ENCODE measurements at places on chromosomes 5 and 9.

DNA sequence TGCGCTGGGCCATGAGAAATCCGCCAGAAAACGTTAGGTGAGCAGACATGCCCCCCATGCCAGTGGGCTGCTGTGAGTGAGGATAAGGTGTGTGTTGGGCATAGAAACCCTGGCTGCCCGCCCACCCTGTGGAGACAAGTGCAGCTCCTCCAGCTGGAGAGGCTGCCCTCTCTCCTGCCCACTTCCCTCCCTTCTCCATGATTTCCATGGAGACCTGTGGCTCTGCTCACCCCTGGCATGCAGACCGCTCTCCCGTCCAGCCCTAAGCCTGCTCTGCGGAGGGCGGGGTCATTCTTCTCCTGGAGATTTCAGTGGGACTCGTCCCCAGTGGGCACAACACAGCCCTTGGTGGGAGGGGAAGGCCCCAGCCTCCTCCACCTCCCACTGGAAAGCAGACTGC, 133.0 kb upstream of the FAM120A start:
- no peak for DNase-seq

DNA sequence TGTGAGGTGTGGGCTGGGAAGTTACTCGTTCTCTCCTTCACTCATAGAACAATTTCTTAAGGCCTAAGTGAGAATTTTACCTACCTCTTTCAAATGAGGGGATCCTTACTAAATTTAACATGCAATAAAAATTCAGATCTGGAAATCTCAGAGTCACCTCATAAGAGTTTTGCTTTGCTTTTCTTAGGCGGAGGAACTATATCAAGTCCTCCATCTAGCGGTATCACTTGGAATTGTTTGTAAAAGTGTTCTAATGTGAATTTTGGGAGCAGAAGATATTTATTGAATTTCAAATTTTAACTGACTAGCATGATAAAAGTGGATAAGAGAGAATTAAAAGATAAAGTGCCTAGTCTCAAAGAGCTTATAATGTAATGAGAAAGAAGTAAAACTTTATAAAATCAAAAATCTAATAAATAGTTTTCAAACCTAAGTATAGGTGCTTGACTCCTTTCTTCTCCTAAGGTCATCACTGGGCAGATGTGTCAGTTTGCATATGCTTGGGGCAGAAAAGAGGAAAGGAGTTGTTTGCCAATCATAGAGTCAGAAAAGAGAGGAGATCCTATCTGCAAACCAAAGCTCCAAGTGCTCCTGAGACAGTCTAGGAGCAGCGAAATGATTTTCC, 145.7 kb upstream of the DAB2 start:
- DNase-seq = no peak

GRCh38 chr5:86030753-86031152, 587.0 kb upstream of the COX7C start:
- DNase-seq = no peak

- no peak for DNase-seq
Measured at GRCh38 chr5:60219921-60220320, 326.4 kb upstream of the PDE4D start.

DNA sequence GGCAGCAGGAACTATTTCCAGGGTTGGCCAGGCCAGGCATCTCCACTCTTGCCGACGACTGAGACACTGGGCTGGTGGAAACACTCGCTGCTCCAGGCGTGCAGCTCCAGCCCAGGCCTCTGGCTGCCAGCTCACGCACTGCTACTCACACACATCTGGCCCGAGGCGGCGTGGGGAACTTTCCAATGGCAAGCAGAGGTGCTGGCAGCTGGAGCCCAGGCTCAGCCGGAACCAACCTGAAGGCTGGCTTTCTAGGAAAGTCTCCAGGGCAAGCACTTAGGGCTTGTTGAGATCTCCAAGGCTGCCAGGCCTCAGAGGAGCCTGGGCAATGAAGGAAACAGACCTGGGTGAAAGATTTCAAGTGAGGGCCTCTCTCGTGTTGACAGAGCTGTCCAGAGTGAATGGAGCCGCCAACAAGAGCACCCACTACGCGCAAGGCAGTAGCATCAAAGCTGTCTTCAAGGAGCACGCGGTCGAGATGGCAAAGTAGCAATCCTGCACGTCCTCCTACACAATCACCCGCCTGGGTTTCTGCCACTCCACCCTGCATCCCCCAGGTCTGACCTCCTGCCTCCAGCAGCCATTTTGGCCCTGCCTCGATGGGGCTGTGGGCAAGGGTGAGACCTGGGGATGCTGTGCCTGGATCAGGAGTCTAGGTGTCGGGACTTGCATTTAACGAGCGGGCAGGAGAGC, 14.4 kb downstream of the SH3PXD2B start:
- DNase-seq = peak; percentile 83

GRCh38 chr5:24353611-24354010, 291.2 kb downstream of the CDH10 start:
- DNase-seq = no peak

DNA sequence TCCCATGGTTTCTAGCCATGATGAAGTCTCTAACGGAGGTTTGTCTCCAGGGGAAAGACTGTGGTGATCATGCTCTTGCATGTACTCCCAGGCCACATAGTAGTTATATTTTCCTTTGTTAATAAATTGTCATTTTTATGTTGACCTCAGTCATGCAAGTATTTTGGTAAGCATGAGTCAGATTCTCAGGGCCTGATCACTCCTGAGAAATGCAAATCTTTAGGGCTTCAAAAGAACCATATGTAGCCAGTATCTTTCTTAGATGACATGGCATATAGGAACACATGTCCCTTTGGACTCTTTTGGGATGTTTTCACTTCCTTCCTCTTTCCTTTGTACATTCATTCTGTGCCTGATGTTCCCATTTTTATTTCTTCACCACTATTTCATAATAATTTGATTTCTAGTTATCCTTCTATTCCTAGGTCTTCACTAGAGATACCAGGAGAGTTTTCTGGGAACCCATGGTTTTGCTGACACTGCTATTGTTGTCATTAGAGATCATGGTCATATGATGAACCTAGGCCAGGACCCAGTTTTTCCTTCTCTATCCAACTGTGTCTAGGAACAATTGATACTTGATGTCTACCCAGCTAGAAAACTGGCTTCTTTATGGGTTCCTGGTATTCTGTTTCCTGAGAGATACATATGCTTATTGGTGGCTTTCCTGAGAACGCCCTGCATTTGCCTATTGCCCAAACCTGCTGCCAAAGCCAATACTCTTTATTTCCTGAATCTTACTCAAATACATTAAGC, 248.1 kb upstream of the NREP start:
- DNase-seq = no peak

- DNase-seq = peak; percentile 32
Measured at GRCh38 chr9:134052941-134053340, 14.9 kb downstream of the BRD3 start.

DNA sequence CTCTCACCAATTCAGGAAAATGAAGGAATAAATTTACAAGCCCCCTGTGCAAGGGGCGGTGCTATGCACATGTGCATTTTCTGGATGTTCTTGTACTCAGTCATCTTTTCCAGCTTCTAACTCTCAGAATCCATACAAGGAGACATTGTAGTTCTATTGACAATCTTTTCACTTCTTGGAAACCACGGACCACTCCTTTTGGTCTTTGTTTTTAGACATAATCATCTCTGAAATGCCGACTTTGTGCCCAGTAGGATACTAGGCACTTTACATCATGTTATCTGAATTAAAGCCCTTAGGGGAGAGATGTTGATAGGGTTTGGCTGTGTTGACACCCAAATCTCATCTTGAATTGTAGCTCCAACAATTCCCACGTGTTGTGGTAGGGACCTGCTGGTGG, 322.6 kb upstream of the WWC1 start:
- DNase-seq = no peak

- no peak for DNase-seq
Measured at GRCh38 chr5:94361832-94362796, 256.3 kb downstream of the KIAA0825 start.

DNA sequence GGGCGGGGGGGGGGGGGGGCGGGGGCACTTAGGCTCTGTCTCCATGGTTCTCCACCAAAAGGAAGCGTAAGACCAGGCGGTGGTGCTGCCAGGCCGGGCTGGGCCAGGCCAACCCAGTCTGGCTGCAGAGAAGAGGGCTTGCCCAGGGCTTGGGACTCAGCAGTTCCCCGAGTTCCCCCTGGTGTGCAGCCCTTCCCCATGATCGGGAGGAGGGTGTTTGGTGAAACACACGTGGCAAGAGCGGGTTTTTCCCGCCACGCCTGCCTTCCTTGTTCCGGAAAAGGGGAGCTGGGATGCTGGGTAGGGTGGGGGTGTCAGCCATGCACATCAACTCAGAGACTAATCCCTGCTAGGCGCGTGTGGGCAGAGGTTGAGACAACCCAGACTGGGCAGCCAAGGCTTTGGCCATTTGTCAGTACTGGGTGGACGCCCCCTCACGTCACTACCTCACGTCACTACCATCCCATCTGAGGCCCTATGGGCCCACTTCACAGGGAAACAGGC, 32.9 kb downstream of the PRRX2 start:
- peak; percentile 89 for DNase-seq

DNA sequence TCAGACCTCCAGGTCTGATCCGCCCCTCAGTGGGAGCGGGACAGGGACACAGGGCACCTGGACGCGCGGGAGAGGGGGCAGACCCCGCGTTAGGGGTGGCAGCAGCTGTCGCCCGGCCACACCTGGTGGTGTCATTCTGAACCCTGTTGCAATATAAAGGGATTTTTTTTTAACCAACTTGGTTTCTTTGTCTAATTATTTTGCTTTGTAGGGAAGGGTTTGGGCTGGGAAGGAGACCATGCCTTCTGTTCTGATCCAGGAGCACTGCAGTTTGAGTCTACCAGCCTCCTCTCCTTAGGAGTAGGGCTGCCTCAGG, 10.9 kb upstream of the ASS1 start:
- no peak for DNase-seq

- no peak for DNase-seq
Measured at GRCh38 chr5:142453932-142454331, 129.1 kb upstream of the SPRY4 start.

- DNase-seq = no peak
Measured at GRCh38 chr5:98186128-98186527, 587.3 kb upstream of the RGMB start.

DNA sequence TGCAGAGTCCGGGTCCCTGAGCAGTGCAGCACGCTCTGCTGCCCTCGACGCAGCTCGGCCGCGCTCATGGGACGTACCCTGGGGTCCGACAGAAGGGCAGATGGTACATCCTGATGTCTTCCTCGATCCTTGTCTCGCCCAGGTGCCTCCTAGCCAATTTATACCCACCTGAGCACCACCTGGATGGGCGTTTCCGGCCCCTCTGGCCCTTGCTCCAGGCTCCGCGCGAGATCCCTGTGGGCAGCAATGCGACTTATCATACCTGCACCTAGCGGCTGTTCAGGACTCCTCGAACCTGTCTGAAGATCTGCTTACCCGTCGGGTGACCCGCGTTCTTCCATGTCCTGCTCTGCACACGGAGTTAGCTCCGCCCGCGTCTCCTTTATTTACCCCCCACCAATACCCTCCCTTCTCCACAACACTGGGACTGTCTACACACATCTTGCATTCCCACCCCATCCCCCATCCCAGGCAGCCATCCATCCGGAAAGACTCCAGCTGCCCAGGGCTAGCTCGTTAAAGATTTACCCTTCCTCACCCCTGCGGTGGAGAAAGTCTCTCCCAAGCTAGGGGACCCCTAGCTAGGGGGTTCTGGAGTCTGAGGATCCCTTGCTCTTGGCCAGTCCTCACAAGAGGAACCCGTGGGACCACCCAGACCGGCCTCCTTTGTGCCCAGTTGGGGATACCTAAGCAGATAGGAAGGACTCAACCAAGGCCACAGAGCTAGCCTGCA, at the start of gene KIF12:
Gene KIF12, minus strand, starts transcription at position 357 of the 733 bp plus-strand sequence. Its CDS starts 16 bp downstream, at position 341.
- DNase-seq = no peak

GRCh38 chr9:126398403-126399058, 71.9 kb downstream of the MVB12B start:
- peak; percentile 93 for DNase-seq

DNA sequence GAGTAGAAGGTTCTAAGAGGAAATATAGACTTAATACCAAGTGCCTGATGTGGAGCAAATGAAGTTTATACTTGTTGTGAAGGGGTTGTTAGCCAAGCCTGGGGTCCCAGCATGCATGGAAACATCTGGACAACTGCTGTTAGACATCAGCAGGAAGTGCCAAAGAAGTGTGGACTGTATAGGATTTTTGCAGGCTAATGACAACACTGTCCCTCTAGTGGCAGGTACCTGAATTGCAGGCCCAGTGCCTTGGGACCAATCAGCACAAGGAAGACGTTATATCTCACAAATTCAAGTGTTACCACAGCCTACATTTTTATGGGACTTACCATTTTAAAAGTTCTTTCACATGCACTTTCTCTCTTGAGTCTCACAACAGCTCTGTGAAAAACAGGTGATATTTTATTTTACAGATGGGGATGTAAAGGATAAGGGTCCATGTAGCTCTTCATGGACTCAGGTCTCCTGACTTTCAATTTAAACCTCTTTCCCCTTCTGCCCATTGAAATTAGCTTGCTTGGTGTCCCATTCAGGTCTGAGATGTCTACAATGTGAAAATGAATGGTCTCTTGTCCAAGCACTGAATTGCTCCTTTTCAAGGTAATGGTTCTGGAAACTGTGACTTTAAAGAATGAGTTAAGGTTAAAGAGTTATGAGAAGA, 89.0 kb upstream of the MAP1B start:
- peak; percentile 30 for DNase-seq

- no peak for DNase-seq
Measured at GRCh38 chr9:6428940-6429889, 16.2 kb downstream of the UHRF2 start.

GRCh38 chr9:125189011-125189360, 617 bp downstream of the PPP6C start:
- peak; percentile 32 for DNase-seq

DNA sequence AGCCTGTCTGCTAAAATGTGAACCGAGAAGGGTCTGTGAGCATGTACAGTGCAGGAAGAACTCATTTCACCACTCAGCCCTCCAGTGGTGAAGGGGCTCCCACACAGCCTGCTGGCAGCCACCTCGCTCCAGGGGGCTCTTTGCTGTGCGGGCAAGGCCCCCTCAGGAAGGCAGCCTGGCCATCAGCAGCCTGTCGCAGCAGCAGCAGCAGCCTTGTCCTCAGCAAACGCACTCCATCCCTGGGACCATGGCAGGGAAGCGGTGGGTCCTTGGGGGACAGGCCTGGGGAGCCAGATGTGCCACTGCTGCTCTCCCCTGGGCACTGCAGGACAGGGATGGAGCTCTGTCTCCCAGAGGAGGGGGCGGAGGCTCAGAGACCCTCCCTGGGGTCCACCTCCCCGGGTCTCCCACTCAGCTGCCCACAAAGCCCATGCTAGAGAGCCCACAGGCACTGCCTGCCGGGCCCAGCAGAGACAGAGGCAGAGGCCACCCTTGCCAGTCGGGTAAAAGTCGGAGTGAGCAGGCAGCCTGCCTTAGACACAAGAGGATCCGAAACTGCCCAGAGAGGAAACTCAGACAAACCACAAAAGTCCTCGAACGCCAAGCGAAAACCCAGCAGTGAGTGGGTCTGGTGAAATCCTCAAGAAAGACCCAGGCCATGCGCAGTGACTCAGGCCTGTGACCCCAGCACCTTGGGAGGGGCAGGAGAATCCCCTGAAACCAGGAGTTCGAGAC, 8.0 kb downstream of the BRD3 start:
- DNase-seq = peak; percentile 66

GRCh38 chr9:74521009-74521408, 23.9 kb downstream of the RORB start:
- no peak for DNase-seq

- DNase-seq = no peak
Measured at GRCh38 chr9:110825950-110826349, 157.4 kb downstream of the MUSK start.

All from right cardiac atrium (tissue), 5 donors.